ENCODE measurements at places on chromosomes 11 and 22.
A peak's percentile ranks its signal among the peaks of the same experiment; 100 is the strongest.

DNA sequence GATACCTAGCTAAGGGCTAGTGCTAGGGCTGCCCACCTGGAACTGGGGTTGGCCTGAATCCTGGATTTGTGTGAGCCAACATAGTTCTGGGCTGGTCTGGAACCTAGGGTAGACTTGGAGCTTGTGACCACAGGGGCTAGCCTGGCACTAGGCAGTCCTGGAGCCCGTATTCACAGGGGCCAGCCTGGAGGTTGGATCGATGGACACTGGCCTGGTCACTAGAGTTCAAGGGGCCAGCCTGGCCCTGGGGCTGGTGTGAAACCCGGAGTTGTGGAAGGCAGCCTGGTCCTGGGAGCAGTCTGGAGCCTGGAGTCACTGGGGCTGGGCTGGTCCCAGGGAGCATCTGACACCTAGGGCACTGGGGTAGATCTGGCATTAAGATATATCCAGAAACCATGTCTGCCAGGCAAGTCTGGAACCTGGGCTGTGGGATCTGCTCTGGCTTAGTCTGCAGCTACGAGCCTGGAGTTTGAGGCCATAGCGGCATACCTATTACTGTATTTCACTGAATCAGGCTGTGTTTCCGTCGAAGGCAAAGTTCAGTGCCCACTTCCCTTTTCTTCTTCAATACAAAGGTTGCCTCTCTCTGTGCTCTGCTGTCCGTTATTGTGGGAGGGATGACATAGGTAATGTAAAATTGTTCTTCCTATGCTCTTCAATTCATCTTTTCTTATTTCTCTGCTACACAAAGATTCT is 9.1 kb upstream of the GLYATL1B start:
- DNase-seq: no peak

DNA sequence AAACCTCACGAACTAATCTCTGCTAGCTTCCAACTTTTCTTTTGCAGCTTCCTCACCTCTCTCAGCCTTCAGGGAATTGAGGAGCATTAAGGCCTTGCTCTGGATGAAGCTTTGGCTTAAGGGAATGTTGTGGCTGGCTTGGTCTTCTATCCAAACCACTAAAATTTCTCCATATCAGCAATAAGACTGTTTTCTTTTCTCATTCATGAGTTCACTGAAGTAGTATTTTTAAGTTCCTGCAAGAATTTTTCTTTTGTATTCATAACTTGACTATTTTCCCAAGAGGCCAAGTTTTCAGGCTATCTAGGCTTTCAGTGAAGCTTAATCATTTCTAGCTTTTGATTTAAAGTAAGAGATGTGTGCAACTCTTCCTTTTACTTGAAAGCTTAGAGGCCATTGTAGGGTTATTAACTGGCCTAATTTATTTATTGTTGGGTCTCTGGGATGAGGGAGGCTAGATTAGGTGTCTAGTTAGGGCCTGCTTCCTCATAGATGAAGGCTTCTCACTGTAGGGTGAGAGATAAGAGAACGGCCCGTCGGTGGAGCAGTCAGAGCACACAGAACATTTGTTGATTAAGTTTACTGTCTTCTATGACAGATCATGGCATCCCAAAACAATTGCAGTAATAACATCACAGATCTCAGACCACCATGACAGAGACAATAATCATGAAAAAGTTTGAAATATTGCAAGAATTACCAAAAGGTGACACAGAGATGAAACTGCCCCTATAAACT is 33.2 kb downstream of the CSF2RB start:
- no peak for DNase-seq

DNA sequence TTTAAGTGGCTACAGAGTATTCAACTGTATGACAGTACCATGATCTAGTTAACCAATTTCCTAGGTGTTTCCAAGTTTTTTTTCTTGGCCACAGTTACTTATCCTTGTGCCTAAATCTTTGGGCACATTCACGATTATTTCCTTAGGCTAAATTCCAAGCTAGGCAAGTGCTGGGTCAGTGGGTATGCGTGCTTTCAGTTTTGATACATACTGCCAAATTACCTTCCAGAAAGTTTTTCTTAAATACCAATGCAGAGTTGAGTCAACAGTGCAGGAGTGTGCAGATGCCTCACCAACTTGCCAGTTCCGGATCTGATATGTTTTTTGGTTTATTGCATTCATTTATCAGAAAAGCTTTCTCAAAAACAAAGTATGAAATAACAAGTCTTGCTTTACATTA is 67.9 kb upstream of the OR4B1 start:
- DNase-seq: no peak

DNA sequence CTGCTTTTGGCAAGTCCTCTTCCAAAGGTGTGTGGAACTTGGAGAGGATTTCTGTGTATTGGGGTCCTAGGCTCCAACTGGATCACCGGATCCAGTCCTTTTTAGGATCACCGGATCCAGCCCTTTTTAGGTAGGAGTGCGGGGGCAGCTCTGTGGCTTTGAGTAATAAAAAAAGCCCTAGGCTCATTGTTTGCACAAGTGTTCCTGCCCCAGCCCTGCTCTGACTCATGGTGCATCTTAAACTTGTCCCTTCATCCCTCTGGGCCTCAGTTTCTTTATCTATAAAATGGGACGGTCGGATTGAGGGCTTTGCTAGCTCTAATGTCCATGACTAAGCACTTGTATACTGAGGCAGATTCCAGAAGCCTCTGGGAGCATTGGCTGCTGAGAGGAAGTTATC is 22.7 kb upstream of the CD44 start:
- no peak for DNase-seq

GRCh38 chr11:85664615-85665481 is at the start of gene CREBZF:
Gene CREBZF, minus strand, starts transcription at chr11:85665129. Its CDS starts 254 bp downstream, at chr11:85664875.
- peak; percentile 91 for DNase-seq

- DNase-seq: no peak
Measured at GRCh38 chr11:99865951-99866350, 821.1 kb upstream of the ARHGAP42 start.

DNA sequence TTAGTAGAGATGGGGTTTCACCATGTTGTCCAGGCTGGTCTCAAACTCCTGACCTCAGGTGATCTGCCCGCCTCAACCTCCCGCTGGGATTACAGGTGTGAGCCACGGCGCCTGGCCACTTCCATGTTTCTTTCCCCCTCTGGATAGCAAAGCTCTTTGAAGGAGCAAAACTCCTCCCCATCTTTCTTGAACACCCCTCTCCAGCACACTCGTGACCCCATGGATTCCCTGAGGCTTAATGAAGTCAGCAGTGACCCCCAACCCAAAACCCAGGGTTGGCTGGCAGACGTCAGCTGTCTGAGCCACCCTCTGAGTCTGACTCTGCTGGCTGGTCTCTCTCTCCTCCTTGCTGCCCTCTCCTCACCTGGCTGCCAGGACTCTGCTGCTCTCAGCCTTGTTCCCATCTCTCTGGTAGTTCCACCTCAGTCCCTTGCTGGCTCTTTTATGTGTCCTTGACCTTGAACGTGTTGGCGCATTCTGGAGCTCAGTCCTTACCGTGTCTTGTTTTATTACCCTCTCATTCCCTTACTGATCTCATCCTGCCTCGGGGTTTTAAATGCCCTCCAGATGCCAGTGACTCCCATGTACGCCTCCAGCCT is 44.5 kb downstream of the PARVG start:
- no peak for DNase-seq

- no peak for DNase-seq
Measured at GRCh38 chr11:71144010-71144409, 108.4 kb downstream of the SHANK2 start.

DNA sequence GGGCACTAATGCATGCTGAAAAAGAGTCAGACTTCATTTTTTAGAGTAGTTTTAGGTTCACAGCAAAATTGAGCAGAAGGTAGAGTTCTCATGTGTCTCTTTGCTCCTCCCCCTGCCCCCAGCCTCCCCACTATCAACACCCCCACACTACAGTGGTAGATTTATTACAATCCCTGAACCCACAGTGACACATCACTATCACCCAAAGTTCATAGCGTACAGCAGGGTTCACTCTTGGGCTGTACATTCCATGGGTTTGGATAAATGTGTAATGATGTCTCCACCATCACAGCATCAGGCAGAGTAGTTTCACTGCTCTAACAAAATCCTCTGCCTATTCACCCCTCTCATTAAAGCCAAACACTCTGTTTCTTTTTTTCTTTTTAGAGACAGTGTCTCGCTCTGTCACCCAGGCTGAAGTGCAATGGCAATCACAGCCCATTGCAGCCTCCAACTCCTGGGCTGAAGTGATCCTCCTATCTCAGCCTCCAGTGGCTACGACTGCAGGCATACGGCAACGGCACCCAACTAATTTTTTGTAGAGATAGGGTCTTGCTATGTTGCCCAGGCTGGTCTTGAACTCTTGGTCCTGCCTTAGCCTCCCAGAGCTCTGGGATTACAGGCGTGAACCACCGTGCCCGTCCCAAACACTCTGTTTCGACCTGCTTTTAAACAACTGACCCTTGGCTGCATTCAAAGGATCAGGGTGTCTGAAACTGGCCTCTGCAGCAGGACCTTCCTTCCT is 4.1 kb downstream of the BEST1 start:
- no peak for DNase-seq

DNA sequence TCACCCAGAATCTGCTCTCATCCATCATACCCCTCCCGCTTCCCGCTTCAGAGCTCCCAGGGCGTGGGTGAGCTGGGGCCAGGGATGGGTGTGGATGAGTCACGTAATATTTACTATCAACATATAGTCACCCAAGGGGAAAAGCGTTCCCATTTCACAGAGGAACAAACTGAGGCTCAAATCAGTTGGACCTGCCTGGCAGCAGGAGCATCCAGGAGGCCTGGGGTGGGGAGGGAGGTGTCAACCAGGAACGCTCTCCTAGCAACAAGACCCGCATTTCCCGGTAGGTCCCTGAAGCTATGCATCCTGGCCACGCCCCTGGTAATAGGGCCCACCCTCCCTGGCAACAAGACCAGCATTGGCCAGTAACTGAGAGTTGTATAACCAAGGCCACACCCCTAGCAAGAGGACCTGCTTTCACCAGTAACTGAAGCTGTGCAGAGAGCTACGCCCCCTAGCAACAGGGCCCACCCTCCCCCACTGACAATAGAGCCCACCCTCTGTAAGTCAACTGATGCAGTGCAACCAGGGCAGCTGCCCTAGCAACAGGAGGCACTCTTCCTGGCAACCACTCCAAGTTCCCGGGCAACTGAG is 32.7 kb upstream of the TXNRD2 start:
- DNase-seq: peak; percentile 79

Data from frontal cortex (tissue), 4 donors.